ENCODE measurements at places on chromosomes 12 and 14.

- no peak for DNase-seq
These were observed 343.9 kb upstream of the FLRT2 start for GRCh38 chr14:85186082-85186481.

- peak; percentile 40 for DNase-seq
These were observed 9.2 kb downstream of the FOXN3 start for GRCh38 chr14:89407856-89408255.

- no peak for DNase-seq
These were observed 1.8 kb upstream of the GCN1 start for GRCh38 chr12:120196363-120196762.

DNA sequence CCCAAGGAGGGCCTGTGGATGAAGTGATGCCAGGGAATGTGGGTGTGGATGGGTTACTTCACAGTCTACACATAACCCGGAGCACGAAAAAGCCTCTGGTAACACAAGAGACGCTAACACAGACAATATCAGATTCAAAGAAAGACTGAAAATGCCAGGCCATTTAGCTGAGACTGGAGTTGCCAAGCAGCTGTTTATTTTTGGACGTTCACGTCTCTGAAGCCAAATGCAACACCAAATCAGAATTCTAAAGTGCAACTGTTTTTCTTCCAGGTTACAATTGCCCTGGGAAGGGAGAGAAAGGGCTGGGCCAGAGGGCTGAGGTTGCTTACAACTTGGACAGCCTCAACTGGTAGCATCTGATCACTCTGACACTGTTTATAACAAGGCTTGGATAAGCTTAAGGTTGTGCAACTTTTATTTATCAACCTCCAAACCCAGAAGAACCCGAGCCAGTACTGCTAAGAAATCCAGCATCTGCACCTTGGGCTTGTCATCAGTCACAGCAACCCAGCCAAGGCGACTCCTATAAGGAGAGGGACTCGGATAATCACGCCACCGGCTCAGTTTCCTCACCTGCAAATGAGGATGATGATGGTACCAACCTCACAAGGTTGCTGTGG, 24.8 kb downstream of the NUAK1 start:
- no peak for DNase-seq

- no peak for DNase-seq
These were observed 26.1 kb upstream of the PTHLH start for GRCh38 chr12:27998658-27999057.

GRCh38 chr12:52312086-52312485, 9.1 kb downstream of the KRT83 start:
- DNase-seq: no peak

All from M059J (cell line).